ENCODE measurements at places on chromosomes 6 and 20. TPM values are rescaled to one million over a fixed set of nuclear protein-coding genes. Genes with fewer than 3 reads are reported as not detected.

The RAB44 gene
- not detected for total RNA-seq

DNA sequence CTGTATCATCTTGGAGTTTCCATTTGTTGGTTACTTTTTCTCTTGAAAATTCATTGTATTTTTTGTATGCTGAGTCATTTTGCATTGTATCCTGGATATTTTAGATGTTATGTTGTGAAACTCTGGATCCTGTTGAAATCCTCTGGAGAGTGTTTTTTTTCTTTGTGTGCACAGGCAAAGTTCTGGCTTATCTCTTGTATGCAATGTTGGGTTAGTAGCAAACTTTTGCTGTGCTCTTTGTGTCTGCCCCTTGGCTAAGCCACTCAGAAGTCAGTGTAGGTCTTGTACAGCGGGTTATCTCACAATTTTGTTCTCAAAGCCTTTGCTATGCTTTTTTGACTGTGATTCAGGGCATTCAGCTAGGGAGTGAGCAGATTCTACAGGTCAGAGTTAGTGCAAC lies 29.1 kb upstream of the LMBRD1 start:
- no peak overlapping the region for H3K27ac ChIP-seq
- no peak for DNase-seq
- H3K27me3 ChIP-seq = peaks cover 8% of the 10 kb centered on the region
- no peaks in the 10 kb centered on the region for H3K4me1 ChIP-seq
- no peak overlapping the region for H3K4me3 ChIP-seq

DNA sequence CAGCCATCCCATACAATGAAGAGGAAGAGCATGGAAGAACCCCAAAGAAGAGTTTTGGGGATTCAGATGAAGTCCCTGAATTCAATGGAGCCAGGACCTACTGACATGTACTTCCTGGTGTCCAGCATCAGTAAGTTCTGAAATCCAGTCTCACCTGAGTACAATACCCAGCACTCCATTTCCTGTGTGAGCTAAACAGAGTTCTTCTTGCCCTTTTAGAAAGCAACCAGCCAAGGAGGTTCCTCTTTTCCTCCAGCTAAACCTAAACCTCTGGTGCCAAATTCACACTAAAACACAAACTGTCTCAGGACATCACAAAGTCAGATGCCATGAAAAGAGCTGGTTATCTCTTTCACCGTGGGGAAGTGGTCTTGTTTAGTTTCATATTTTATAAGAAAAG lies 71.5 kb downstream of the PKHD1 start:
- H3K4me1 ChIP-seq = no peaks in the 10 kb centered on the region
- no peak overlapping the region for H3K4me3 ChIP-seq
- no peak overlapping the region for H3K27ac ChIP-seq
- H3K36me3 ChIP-seq = no peaks in the 10 kb centered on the region

GRCh38 chr6:14381829-14382677 lies 264.5 kb downstream of the CD83 start:
- H3K4me3 ChIP-seq = no peak overlapping the region
- H3K36me3 ChIP-seq = peaks cover 4% of the 10 kb centered on the region
- peaks cover 56% of the 10 kb centered on the region for H3K4me1 ChIP-seq
- peaks cover 2% of the 10 kb centered on the region for H3K27me3 ChIP-seq
- peak; percentile 22 for DNase-seq

The PTPN1 gene
- 59.7 TPM for total RNA-seq

The F13A1 gene
- not detected for total RNA-seq

DNA sequence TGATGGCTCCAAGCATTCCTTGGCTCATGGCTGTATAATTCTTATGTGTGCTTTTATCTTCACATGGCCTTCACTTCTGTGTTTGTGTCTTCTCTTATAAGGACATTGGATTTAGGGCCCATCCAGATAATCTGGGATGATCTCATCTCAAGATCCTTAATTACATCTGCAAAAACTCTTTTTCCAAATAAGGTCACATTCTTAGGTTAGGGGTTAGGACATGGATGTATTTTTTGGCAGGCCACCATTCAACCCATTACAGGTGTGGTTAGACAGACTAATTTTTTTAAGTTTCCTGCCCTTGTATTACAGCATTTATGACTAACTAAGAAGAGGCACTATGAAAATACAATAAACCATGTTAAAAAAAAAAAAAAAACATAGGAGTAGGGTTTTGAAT lies 254.0 kb downstream of the TPBG start:
- no peaks in the 10 kb centered on the region for H3K4me1 ChIP-seq
- H3K4me3 ChIP-seq = no peak overlapping the region
- H3K36me3 ChIP-seq = no peaks in the 10 kb centered on the region
- no peak for DNase-seq

The NRSN1 gene
- total RNA-seq = not detected

DNA sequence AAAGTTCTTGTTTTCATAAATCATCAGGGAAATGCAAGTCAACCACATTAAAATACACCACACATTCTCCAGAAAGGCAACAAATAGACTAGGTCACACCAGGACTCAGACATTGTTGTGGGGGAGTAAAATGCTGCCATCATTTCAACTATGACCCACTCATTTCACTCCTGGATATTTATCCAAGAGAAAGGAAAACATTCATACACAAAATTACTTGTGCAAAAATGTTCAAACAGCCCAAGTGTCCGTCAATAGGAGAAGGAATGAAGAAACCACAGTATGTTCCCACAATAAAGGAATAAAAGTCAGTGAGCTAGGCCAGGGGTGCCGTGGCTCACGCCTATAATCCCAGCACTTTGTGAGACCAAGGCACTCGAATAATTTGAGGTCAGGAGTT lies 81.5 kb upstream of the QKI start:
- no peaks in the 10 kb centered on the region for H3K4me1 ChIP-seq
- no peak overlapping the region for H3K4me3 ChIP-seq
- H3K27me3 ChIP-seq = peaks cover 4% of the 10 kb centered on the region
- DNase-seq = no peak
- no peaks in the 10 kb centered on the region for H3K36me3 ChIP-seq

DNA sequence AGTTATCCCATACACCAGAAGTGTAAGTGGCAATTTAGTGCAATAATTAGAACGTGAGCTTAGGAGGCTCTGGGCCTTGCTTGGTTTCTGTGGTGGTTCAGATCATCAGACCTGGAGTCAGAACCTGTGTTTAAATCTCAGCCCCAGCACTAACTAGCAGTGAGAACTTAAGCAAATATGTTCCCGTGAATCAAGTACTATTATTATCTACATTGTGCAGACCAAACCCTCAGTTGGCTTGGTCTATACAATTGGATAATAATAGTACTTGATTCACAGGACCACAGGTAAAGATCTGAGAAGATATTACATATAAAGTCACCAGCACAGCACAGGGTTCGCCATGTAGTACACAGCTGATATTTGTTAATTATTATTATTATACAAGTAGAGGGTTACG lies 93.1 kb downstream of the SIM1 start:
- no peak overlapping the region for H3K4me3 ChIP-seq
- H3K4me1 ChIP-seq = no peaks in the 10 kb centered on the region
- no peak for DNase-seq
- no peaks in the 10 kb centered on the region for H3K27me3 ChIP-seq
- H3K36me3 ChIP-seq = no peaks in the 10 kb centered on the region

DNA sequence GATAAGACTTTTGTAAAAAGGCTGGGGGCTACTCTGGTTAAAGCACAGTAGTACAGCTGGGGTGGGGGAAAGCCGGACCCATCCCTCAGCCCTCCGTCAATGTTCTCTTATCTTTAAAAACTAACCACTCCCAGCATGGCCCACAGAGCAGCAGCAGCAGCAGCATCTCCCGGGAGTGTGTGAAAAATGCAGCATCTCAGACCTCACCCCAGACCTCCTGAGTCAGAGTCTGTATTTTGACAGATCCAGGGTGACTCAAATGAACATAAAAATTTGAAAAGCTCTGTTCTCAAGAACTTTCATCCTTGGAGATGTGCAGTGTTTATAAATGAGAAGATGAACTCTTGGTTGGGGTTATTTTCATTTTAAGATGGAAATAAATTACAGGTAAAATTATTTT lies 277.7 kb upstream of the ECI2 start:
- no peaks in the 10 kb centered on the region for H3K4me1 ChIP-seq
- H3K27me3 ChIP-seq = no peaks in the 10 kb centered on the region
- H3K4me3 ChIP-seq = no peak overlapping the region
- DNase-seq = no peak

DNA sequence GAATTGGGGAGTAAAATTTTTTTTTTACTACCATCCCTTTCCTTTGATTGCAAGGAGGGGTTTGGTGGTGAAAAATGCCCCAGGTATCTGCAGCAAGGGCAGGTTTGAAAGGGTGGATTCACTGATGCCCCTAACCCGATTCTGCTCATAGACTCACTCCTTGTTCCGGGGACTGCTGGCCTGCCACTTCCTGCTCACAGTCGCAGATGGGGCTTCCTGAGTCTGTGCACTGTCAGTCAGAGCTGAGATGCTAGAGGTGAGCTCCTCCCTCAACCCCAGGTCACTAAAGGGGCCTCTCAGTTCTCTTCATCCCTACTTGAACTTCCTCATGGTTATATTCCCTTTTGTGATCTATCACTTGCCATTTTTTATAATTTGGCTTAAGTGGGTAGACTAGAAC lies 357.9 kb downstream of the FARS2 start:
- no peaks in the 10 kb centered on the region for H3K27me3 ChIP-seq
- H3K4me3 ChIP-seq = peak overlapping the region; percentile 30
- peak overlapping the region; percentile 79 for H3K27ac ChIP-seq
- peak; percentile 75 for DNase-seq

The ZC2HC1B gene
- total RNA-seq = not detected

The OR2J3 gene
- total RNA-seq = not detected

GRCh38 chr20:25014816-25015215 lies 22.3 kb upstream of the APMAP start:
- DNase-seq = no peak
- peaks cover 4% of the 10 kb centered on the region for H3K4me1 ChIP-seq
- H3K27ac ChIP-seq = no peak overlapping the region
- no peak overlapping the region for H3K4me3 ChIP-seq
- H3K36me3 ChIP-seq = peaks cover 2% of the 10 kb centered on the region

DNA sequence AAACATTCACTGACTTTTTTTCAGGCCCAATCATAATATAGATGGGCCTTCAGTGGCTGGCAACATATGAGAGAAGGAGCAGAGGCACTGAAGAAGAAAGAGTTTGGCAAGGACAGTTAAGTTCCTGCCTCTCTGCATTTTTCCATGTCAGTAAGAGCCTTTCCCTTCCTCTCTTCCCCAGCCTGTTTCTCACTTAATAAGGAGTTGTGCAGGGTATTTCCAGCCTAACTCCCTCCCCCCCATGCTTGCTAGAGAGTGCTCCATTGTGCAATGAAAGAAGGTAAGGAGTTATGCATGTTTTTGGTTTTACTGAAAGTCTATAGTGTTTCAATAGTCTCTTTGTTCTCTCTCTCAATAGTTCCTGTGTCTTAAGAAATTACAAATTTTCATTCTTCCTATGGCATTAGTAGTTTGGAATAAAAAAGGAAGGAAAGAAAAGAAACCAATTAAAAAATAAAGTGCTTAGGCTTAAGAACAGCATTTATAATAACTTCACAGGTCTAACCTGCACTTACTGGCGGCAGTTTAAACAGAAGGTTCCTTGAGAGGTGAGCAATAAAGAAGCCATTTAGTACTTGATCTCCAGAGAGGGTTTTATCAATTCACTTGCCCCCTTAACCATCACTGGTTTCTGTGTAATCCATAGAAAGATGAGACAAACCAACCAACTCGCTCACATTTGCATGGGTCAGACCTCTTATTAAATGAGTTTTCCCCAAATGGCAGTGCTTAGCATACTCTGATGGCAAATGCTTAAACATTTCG lies 251.1 kb downstream of the PTPRT start:
- H3K4me3 ChIP-seq = no peak overlapping the region
- no peak overlapping the region for H3K27ac ChIP-seq
- H3K4me1 ChIP-seq = no peaks in the 10 kb centered on the region
- H3K36me3 ChIP-seq = no peaks in the 10 kb centered on the region
- H3K27me3 ChIP-seq = no peaks in the 10 kb centered on the region
- DNase-seq = no peak

DNA sequence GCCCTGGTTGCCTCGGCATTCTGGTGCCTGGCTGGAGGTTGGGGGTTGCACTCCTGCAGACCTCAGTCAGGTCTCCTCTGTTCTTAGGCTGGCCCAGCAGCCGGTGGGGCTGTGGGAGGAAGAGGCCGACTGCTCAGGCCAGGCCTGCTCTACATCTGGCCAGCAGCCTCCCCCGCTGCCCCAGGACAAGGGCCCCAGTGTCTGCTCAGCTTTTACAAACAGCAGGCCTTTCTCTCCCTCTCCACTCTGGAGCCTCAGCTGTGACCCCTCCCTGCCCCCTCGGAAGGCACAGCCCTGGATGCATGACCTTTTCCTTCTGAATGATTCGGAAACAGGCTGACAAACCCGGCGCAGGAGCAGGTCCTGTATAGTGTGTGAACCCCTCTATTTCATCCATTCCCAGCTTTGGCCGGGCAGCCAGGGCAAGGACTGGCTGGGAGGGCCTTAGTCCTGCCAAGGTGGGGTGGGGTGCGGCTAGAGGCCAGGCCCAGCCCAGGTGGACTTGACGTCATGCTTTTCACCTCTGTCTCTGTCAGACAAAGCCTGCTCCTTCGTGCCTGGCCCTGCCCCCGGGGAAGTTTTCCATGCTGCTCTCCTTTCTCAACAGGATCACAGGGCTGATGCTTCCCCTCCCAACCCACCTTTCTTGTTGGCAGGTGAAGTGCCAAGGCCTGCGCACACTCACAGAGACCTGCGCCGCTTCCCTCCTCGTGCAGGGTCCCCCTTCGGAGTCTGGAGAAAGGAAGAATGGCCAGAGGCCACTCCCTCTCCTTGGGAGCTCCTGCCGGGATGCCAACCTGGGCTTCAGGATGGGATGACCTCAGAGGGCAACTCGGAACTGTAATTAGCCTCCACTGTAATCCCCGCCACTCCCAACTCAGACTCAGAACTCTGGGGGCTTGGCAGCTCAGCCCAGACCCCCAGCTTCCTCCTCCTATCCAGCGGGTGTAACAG lies 10.1 kb upstream of the ITPR3 start:
- no peak overlapping the region for H3K27ac ChIP-seq
- peaks cover 3% of the 10 kb centered on the region for H3K27me3 ChIP-seq
- DNase-seq = no peak
- no peaks in the 10 kb centered on the region for H3K36me3 ChIP-seq

DNA sequence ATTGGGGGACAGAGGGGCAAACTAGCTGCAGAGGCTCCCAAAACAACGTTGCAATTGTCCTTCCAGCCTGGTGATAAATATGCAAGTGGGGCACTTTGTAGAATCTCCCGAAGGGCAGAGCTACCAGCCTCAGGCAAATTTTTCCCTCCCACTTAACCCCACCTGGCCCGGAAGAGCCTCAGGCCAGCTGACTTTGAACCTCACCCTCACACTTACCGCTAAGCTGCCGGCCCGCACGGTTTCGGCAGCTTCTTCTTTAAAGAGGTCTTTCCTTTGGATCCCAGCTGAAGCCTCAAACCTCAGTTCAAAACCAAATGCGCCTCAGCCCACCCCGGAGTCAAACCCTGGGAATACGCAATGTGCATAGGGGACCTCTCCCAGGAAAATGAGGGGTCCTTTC lies 2.5 kb downstream of the OVOL2 start:
- H3K4me1 ChIP-seq = peaks cover 15% of the 10 kb centered on the region
- no peak for DNase-seq
- peaks cover 66% of the 10 kb centered on the region for H3K27me3 ChIP-seq
- no peak overlapping the region for H3K4me3 ChIP-seq
- H3K36me3 ChIP-seq = no peaks in the 10 kb centered on the region
- no peak overlapping the region for H3K27ac ChIP-seq

GRCh38 chr20:18729231-18729825 lies 84.3 kb upstream of the SCP2D1 start:
- no peak overlapping the region for H3K4me3 ChIP-seq
- H3K27me3 ChIP-seq = no peaks in the 10 kb centered on the region
- no peaks in the 10 kb centered on the region for H3K36me3 ChIP-seq
- H3K4me1 ChIP-seq = peaks cover 16% of the 10 kb centered on the region

The SEMG1 gene
- total RNA-seq = not detected

GRCh38 chr20:56517211-56517610 lies 7.3 kb upstream of the FAM209A start:
- no peak overlapping the region for H3K27ac ChIP-seq
- H3K36me3 ChIP-seq = peaks cover 75% of the 10 kb centered on the region
- H3K27me3 ChIP-seq = no peaks in the 10 kb centered on the region
- DNase-seq = no peak
